MCF 10A (cell line): ENCODE measurements at places on chromosomes 16 and 17. TPM values are rescaled to one million over a fixed set of nuclear protein-coding genes. Genes with fewer than 3 reads are reported as not detected.

The TNP2 gene
- total RNA-seq, result not detected in 2 replicates

The DNAI2 gene
- not detected in 2 replicates for total RNA-seq

The GP1BA gene
- not detected in 2 replicates for total RNA-seq

DNA sequence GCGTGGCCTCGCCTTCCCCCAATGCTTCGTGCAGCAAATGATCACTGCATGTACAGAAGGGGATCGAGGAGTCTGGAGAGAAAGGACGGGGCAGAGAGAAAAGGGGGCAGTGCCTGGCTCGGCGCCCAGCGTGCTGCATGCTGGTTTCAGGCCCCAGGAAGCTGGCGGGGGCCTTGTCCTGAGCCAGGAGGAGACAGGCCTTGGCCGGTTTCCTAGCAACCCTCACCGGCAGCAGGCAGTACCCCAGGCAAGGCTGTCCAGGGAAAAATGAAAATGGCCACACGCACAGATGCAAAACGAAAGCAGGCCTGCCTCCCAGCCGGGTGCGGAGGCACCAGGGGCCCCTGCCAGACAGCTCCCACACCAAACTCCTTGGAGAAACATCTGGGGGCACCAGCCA, 126.3 kb downstream of the ZFHX3 start:
- no peaks in the 10 kb centered on the region for H3K27me3 ChIP-seq
- H3K27ac ChIP-seq, result no peak overlapping the region
- H3K4me1 ChIP-seq, result no peaks in the 10 kb centered on the region
- no peak for DNase-seq
- no peak overlapping the region for H3K4me3 ChIP-seq

The PRSS22 gene
- not detected in 2 replicates for total RNA-seq

- H3K4me3 ChIP-seq, result no peak overlapping the region
- peaks cover 10% of the 10 kb centered on the region for H3K4me1 ChIP-seq
- no peak overlapping the region for H3K27ac ChIP-seq
Observed at GRCh38 chr17:76696763-76697701, 13.7 kb downstream of the MXRA7 start.

The CXCL16 gene
- 16.7 and 20.6 TPM in 2 replicates for total RNA-seq

The RHBDL3 gene
- not detected in 2 replicates for total RNA-seq

DNA sequence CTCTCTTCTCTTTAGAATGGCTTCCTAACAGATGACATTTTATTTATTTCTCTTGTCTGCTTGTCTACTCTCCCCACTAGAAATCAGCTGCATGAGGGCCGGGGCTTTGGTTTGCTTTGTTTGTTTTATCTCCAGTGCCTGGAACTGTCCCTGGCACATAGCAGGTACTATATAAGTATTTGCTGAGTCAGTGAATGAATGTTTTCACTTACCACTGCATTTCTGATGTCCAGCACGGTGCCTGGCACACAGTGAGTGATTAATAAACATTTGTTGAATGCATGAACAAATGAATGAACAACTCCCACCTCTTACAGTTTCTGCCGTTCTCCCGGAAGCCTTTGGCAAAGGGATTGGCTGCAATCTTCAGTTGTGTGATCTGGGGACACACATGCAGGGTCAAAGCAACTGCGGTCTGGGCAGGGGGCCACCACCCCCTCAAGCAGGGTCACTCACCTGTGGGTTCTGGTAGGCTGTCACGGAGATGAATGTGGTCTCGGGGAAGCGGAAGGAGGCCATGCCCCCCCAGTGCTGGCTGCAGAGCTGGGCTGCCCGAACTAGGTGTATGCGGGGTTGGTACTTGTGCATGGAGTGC, 3.4 kb downstream of the TBX6 start:
- DNase-seq, result no peak
- H3K36me3 ChIP-seq, result peaks cover 14% of the 10 kb centered on the region
- no peak overlapping the region for H3K4me3 ChIP-seq
- H3K27me3 ChIP-seq, result no peaks in the 10 kb centered on the region

DNA sequence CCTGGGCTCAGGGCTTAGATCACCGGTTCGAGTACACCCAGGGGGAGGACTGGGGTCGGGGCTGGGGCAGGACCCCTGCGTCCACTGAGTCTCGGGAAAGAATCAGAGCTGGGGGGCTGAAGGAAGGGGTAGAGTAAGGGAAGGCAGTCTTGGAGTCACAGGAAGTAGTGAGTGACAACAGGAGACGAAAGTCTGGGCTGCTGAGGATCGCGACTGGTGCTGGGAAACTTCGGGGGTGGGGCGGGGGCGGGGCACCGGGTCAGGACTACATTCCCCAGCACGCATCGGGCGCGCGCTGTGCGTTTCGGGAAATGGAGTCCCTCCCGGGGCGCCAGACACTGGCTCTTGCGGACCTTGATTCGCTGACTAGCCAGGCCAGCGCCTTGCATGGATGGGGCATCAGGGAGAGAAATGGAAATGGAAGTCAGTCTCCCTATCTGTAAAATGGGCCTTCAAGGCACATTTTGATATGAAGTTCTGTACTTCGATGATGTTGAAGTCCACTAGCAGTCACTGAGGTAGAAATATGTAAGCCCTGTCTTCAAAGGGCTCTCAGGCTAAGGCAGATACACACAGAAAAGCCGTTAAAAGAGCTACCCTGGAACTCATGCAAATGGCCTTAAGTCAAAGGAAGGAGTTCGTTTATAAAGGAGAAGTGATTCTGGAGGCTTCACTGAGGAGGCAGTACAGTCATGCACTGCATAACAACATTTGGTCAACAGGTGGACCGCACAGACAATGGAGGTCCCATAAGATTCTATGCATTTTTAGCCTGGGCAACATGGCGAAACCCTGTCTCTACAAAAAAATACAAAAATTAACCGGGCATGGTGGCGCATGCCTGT, 697 bp downstream of the CTF1 start:
- peaks cover 31% of the 10 kb centered on the region for H3K4me1 ChIP-seq
- peak overlapping the region; percentile 75 for H3K4me3 ChIP-seq
- DNase-seq, result peak; percentile 83
- H3K36me3 ChIP-seq, result no peaks in the 10 kb centered on the region
- H3K27ac ChIP-seq, result peak overlapping the region; percentile 96
